ENCODE measurements at places on chromosomes 13 and 19.

DNA sequence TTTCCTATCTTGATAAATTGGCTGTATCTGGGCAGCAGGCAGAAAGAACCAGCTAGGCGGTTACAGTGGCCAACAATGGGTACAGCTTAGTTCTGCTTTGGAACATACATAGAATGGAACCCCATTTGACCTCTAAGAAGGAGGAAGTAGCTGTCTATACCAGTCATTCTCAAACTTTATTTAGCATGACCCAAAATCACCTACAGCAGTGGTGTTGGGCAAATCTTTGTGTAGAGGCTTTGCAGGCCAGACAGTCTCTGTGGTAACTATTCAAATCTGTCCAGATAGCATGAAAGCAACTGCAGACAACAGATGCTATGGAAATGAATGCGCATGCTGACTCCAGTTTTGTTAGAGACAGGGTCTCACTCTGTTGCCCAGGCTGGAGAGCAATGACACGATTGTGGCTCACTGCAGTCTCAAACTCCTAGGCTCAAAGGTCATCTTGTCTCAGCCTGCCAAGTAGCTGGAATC lies 12.0 kb upstream of the KCNC3 start:
- DNase-seq: no peak

GRCh38 chr13:95039415-95039814 lies 261.8 kb downstream of the ABCC4 start:
- DNase-seq: no peak

DNA sequence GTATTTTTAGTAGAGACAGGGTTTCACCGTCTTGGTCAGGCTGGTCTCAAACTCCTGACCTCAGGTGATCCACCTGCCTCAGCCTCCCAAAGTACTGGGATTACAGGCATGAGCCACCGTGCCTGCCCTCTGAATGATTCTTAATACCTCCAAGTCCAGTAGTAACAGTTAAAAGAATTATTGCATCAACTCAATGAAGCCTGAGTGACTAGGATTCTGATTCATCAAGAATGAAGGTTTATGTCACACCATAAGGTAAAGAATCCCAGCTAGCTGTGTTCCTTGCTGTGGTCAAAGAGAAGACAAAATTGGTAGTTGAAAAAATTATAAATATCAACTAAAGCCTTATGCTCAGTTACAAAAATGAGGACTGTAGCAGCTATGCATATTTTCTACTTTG lies 81.2 kb upstream of the ABCC4 start:
- DNase-seq: no peak

DNA sequence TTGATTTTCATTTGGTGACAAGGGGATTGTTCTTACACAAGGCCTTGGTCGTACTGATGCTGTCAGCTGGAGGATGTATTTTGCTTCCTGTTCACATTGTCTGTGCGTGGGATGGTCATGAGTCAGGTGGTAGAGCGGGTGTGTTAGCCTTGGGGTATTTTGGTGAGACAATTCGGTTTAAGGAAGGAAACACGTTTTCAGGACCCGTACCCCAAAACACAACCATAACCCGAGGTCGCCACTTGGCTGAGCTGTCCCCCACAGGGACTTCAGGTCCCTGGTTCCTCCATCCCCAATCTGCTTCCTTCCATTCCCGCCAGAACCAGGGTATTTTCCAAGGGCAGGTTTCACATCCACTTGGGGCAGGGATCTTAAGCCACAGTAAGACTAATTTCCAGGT lies 15.0 kb downstream of the MYO9B start:
- DNase-seq: no peak

DNA sequence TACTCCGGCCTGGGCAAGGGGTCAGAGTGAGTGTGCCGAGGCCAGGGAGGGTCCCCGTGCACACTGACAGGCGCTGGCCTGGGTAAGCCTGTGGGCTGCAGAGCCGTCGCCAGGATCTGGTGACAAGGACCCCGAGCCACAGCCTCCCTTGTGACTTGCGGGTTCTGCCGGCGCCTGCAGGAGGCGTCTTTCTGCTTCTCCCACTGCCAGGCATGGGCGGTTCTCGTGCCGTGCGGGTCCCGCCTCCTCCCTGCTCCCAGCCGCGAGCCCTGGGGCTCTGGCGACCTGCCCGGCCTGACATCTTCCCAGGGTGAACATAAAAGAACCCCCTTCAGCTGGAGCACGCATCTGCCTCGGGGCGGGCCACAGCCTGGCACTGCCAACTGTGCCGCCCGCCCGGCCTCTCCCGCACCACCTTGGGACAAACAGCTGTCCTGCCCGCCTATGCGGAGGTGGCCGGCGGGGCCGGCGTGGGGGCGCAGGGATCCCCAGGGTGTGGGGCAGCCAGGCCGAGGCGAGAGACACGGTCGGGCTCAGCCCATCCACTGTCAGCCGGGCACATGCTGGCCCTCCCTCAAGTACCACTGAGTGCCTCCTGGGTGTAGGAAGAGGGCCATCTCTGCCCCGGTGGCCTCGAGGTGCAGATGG lies 1.5 kb upstream of the HCN2 start:
- DNase-seq: peak; percentile 22

- no peak for DNase-seq
Measured at GRCh38 chr13:64640002-64640401, 2590.1 kb downstream of the PCDH9 start.
